ENCODE measurements at places on chromosomes 2 and 18. TPM values are rescaled to one million over a fixed set of nuclear protein-coding genes. Genes with fewer than 3 reads are reported as not detected.

The AKAIN1 gene
- not detected for total RNA-seq

DNA sequence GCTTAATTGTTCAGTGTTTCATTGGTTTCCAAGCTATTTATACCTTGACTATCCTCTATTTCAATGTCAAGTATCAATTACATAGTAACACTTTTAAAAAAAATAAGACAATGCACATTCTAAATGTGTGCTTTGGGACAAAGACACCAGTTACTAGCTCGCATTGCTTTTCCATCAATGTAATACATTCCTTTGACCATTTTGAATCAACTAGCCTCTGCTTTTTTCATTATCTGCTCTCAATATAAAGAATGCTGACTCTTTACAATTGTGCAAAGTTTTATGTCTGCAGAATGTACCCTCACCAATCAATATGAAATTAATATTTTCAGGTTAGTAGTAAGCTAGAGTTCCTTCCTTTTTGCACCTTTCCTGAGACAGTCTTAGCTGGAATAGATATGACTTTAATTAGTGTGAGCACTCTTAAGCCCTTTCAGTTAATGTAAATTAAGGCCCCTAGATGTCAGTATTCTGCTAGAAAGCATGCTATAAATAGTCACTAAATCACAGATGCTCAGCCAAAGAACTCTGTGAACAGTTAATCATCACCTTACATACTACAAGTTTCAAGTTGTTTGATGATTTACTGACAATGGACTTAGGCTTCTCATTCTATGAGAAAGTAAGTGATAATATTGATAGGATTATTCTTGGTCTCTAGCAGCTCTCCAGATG lies 413.6 kb downstream of the PTH2R start:
- no peak overlapping the region for H3K4me3 ChIP-seq
- H3K27me3 ChIP-seq: no peaks in the 10 kb centered on the region
- no peak for DNase-seq
- H3K36me3 ChIP-seq: no peaks in the 10 kb centered on the region
- H3K4me1 ChIP-seq: no peaks in the 10 kb centered on the region

The TEKT4 gene
- total RNA-seq: 0.22 TPM

The CDK5R2 gene
- not detected for total RNA-seq

DNA sequence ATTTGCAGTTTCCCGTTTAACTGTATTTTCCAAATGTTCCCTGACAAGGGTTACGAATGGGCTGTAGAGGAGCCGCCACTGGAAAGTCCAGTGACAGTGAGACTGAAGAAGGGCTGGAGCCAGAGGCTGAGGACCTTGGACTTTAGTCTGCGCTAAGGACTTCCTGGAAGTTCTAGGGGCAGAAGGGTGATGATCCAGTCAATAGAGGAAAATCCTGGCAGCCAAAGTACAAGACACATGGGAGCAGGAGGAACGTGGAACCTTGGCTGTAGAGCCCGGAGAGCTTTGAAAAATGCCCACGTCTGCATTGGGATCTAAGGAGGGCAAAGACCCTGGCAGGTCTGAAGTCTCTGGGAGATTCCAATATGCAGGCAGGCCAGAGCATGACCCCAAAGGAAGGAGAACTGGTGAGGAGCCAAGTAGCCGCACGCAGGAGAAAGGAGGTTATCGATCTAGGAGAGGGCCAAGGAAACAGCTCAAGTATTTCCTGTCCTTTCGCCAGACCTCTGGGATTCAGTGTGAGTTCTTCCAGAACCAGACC lies 28.5 kb downstream of the MBP start:
- H3K4me3 ChIP-seq: no peak overlapping the region
- H3K27me3 ChIP-seq: no peaks in the 10 kb centered on the region
- no peak for DNase-seq
- no peak overlapping the region for H3K27ac ChIP-seq
- peaks cover 43% of the 10 kb centered on the region for H3K4me1 ChIP-seq
- H3K36me3 ChIP-seq: peaks cover 9% of the 10 kb centered on the region

Measured in thyroid gland (tissue), 4 donors.